ENCODE measurements at places on chromosomes 4 and X.

DNA sequence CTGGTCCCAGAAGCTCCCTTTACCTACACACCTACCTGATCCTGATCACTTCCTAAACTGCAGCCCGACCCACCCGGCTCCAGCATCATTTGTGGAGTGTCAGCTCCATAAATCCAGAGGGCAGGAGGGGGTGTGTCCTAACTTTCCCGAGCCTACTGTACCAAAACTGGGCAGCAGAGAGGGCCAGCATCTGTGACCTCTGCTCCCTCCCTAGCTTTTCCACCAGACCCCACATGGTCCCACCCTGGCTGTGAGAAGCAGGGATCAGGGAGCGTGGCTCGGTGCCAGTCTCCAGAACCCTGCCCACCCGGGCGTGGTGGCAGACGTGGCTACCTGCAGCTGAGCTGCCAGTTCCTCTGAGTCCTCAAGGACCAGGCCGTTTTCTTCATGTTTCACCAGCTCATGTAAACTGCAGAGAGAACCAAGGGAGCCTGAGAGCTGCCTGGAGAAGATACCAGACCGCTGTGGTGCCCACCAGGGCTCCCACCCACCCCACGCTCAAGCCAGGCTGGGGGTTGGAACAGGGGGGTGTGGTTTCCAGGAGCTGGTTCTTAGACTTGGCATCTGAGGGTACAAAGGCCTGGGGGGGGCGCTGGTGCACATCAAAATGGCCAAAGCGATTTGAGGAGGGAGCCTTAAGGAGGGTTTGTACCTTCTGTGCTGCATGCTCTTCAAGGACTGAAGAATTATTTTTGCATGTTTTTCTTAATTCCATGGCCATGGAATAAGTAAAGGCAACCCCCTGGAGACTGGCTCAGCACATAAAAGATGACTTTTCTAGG is 76.7 kb upstream of the DRD5 start:
- no peak for DNase-seq

DNA sequence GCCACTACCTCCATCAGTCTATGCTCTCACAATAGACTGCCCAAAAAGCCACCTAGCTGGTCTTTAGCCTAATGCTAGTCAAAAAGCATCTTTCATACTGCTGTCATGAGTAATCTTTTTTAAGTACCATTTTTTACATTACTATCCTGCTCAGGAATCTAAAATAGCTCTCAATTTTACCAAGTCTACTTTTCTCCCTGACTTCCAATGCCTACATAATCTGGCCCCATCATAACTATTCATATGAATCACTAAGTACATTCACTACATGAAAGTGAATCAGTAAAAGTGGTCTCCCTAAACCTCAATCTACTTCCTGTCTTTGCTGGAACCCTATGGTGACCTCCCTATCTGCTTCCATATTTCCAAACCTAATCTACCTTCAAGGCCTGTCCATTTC is 105.9 kb downstream of the THOC2 start:
- DNase-seq, result no peak

- DNase-seq, result no peak
Measured at GRCh38 chr4:87601361-87601760, 7.0 kb upstream of the DSPP start.

- DNase-seq, result no peak
Measured at GRCh38 chr4:11732155-11732554, 303.5 kb upstream of the HS3ST1 start.

DNA sequence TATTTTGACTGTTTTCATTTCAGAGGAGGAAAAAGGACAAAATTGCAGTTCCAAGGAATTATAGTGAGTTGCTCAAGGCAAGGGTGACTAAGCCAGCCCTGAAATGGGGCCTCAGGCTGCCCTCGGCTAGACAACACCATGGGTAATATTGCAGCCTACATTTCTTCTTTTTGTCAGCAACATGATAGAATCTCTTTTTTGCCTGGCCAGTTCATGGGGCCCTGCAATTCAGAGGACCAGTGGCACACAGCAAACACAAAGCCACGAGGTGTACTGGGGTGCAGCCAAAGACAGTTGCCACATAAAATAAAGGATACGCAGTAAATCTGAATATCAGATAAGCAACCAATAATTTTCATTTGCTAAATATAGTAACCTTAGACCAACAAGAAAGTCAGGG is 41.8 kb downstream of the RBM47 start:
- DNase-seq, result no peak

GRCh38 chr4:78753091-78753490 is 23.1 kb upstream of the BMP2K start:
- DNase-seq, result no peak

DNA sequence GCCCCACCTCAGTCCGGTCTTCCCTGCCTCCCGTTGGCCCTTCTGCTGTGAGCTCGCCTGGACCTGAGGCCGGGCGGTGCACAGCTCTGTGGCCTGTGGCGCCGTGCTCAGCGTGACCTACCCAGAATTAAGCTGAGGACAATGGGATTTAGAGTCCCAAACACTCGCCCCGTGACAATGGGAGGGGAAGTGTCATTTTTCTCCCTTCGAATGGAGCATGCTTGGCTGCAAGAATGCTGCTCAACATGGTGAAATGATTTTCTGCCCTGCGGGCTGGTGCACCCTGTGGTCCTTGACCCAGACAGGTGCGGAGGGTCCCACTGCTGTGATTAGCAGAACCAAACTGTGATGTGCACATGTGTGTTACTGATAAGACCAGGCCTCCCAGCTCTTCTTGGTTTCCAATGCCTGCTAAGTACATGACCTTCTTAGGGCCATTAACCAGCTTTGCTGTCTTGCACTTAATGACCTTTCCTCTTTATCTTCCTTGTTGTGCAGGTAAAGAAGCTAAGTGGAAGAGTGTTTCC is 772 bp downstream of the EOLA1 start:
- no peak for DNase-seq

GRCh38 chr4:48307528-48307927 is 33.8 kb upstream of the SLAIN2 start:
- DNase-seq, result no peak
